Fibroblast of lung (primary cell): ENCODE measurements at places on chromosomes 6 and 20. TPM values are rescaled to one million over a fixed set of nuclear protein-coding genes. Genes with fewer than 3 reads are reported as not detected.

- DNase-seq, result no peak
Observed at GRCh38 chr20:2891343-2891742, 18.1 kb downstream of the PTPRA start.

CLPSL1 gene
- not detected in 2 replicates for polyA plus RNA-seq

DNA sequence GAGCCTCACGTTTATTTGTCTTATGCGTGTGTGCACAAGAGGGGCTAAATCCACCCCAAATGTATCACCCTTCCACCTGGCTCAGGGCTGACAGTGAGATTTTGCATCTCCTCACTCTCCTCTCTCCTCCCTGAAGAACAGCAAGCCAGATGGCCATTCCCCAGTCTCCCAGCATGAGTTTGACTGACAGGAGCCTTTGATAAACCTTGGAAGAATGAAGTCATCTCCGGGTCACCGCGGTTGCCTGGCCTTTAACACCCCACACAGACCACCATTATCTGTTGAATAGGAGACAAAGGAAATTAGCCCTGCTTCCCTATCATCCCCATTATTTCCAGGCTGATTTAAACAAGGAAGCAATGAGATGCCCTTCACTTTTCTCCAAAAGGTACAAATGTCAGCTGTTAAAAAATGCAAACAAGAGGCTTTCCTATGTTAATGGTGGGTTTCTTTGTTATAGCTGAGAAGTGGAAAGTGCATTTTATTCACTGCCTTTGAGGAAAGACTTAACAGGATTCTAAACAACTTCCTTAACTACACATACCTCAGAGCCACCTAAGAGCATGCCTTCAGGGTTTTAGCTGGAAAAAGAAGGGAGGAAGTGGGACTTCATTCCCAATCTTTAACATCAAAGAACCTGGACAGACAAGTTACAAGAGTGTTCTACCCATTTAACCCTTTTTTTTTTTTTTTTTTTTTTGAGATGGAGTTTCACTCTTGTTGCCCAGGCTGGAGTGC is 524.8 kb upstream of the ID4 start:
- no peak for DNase-seq

GRCh38 chr6:40877362-40877761 is 161.7 kb downstream of the UNC5CL start:
- no peak for DNase-seq

- no peak for DNase-seq
Observed at GRCh38 chr20:32775336-32775991, 13.3 kb downstream of the DNMT3B start.

DNA sequence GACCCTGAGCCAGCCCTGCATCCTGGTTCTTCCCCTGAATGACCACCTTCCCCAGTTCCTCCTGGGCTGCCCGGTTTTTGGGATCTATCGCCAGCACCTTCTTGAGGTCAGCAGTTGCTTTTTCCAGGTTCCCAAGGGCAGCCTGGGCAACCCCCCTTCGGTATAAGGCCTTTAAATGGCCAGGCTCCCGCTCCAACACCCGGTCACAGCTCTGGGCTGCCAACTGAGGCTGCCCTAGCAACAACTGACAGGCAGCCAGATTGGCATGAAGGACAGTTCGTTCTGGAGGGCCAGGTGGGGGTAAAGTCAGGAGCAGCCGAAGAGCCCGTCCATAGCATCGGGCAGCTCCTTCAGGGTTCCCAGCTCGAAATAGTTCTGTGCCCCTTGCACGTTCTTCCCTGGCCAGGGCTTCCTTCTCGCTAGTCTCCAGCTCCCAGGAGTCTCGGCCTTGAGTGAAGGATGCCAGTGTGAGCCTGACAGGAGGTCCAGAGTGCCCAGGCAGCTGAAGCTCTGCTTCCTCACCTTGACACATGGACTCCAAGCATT is 778 bp upstream of the ATF6B start:
- DNase-seq, result no peak

GRCh38 chr6:109301418-109301817 is 80.8 kb downstream of the CD164 start:
- no peak for DNase-seq

DNA sequence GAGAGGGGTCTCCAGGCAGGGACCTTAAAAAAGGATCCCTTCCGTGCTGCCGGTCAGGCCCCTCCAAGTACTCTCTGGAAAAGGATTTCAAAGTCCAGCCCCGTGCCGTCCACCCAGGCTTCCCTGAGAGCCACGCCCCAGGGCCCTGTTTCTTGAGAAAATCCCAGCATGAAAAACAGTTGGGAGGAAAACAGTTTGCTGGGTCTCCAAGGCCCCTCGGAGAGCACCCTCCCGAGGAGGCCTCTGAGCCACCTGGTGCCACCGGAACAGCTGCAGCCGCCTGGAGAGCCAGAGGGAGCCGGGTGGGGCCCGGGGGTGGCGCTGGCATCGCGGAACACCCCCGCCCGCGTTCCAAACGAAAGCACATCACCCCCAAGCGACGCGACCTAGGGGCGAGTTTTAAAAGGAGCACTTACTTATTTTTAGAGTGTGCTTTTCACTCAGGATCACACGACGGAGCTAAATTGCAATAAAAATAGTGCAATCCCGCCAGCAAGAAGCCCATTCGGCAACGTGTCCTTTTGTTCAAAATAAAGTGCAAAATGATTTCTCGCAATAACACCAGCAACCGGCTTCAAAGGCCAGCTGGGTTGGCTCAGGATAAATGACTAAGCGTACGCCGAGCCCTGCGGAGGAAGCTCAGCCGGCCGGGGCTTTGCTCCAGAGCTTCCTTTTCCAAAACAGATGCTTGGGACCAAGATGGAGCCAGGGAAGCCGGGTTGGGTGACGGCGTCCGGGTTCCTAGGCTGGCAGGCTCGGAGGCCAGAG is 64.2 kb downstream of the YTHDF1 start:
- DNase-seq, result peak; percentile 46

DNA sequence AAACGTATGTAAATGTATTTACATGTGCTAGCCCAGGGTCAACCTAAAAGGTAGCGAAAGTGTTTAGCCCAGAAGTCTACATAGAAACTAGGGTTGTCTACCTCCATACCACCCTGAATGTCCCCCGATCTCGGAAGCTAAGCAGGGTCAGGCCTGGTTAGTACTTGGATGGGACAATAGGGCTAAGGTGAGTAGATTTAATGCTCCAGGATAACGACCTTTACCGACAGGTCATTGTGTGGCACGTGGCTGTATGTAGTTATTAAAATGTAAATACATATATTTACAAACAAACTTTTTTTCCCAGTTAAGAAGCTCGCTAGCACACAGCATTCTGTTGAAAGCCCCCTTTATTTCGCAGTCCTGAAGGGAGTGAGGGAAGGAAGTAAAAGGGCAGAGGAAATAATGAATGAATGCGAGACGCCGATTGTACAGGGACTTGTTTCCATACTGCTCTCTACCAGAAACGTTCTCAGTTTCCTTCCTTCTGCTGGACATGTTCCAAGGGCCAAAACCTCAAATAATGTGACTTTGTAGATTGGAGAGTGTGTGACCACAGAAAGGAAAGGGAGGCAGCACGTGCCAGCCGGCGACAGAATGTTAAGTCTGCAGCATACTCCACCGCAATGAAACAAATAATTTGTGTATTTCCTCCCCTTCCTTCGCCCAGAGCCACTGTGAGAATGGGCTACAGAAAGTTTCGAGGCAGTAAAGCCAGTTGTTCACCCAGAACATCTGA is 612 bp downstream of the ADAT2 start:
- peak; percentile 38 for DNase-seq

GRCh38 chr6:116191881-116192280 is 62.0 kb downstream of the TSPYL4 start:
- DNase-seq, result no peak

SLC35D3 gene
- not detected in 2 replicates for polyA plus RNA-seq

GRCh38 chr6:15596186-15596896 is 66.5 kb downstream of the DTNBP1 start:
- no peak for DNase-seq

SERINC3 gene
- 194 and 238 TPM in 2 replicates for polyA plus RNA-seq

DPPA5 gene
- not detected in 2 replicates for polyA plus RNA-seq

- DNase-seq, result no peak
Observed at GRCh38 chr20:48526936-48527335, 300.9 kb downstream of the PREX1 start.

- DNase-seq, result no peak
Observed at GRCh38 chr6:9539231-9539755, 875.6 kb downstream of the TFAP2A start.

DNA sequence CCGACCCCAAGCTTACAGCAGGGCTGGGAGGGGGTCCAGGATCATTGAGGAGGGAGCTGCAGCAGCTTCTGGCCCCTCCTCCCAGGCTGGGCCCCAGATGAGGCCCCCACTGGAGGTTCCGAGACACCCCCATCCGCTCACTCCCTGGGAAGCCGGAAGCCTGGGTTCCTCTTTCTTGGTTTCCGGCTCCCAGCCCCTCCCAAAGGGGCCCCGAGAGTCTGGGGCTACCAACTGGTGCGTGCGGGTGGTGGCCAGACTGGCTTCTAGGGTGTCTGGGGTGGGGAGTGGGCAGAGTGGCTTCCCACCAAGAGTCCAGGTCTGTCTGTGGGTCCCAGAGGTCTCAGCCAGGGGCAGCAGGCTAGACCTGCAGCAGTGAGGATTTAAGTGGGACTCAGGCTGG is 2.2 kb downstream of the RGS19 start:
- DNase-seq, result no peak

GRCh38 chr6:84979541-84979940 is 215.1 kb upstream of the TBX18 start:
- DNase-seq, result peak; percentile 40

DNA sequence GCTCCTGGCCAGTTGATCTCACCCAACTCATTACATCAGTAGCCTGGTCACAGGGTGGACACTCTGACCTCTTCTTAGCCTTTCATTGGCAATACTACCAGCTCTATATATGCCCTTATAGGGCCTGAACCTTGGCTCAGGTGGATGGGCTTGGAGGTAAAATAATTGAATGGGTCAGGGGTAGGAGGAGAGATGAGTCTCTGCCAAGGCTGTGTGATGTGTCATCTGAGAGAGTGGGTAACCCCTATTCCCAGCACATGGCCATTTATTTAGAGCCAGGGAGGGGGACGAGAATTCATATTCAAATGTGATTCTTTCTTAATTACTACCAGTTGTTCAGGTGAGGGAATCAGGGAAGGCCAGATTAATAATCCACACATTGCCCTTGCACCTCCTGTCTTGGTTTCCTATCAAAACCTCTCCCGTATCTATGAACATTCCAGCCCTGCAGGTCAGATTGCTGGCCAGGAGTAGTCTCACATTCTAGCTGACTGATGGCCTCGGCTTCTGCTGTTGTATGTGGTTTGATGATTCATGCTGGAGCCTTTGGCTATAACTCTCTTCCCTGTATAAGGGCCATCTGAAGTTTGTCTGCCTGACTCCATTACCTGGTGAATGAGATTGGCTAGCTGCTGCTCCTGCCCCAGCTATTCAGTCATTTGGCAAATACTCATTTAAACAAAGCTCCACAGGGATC is 13.4 kb downstream of the C20orf173 start:
- DNase-seq, result peak; percentile 72

XKR7 gene
- not detected in 2 replicates for polyA plus RNA-seq

- DNase-seq, result peak; percentile 6
Observed at GRCh38 chr6:48229841-48230240, 118.8 kb upstream of the PTCHD4 start.

ZNF341 gene
- 1.1 and 1.6 TPM in 2 replicates for polyA plus RNA-seq

SLPI gene
- polyA plus RNA-seq, result 3.7 TPM in 1 of 2 replicates, not detected in the other

DNA sequence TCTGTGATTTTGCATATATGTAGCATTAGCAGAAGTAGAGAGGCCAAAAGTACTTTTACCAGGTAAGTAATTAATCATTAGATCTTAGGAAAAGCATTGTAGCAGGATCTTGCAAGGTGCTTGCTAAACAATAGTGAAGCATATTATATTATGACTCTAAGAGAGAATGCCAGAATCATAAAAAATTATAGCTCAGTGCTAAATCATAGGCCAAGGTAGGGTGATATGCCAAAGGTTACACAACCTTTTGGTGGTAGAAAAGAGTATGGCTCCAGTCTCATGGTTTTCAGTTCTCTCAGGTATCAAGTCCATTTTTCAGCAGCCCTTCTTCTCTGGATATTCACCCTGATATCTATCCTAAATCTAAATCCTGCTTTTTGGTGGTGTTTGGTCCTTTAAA is 16.9 kb upstream of the TMEM30A start:
- DNase-seq, result no peak

GRCh38 chr6:166619912-166620311 is 7.1 kb downstream of the RPS6KA2 start:
- peak; percentile 99 for DNase-seq

DNA sequence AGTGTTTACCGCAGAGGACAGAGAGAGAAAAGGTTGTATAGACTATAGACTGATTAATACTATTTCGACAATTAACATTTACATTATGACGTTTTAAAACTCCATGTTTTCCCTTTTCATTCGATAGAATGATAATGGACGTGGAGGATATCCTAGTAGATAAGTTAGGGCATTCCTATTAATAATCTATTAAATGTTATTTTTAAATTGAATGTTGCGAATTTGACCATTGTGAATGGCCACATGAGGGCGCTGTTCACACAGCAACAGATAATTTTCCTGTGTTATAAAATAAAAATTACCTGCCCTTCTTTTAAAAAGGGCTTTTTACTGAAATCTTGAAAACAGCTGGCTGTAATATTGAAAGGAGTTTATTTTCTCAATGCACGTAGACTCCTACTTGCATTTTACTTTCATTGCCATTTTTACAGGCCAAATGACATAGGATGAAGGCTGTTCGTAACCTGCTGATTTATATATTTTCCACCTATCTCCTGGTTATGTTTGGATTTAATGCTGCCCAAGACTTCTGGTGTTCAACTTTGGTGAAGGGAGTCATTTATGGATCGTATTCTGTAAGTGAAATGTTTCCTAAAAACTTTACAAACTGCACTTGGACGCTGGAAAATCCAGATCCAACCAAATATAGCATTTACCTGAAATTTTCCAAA is 3.3 kb downstream of the ADGRB3 start:
- DNase-seq, result peak; percentile 27

GRCh38 chr20:9632991-9633390 is 118.6 kb downstream of the LAMP5 start:
- no peak for DNase-seq

DNA sequence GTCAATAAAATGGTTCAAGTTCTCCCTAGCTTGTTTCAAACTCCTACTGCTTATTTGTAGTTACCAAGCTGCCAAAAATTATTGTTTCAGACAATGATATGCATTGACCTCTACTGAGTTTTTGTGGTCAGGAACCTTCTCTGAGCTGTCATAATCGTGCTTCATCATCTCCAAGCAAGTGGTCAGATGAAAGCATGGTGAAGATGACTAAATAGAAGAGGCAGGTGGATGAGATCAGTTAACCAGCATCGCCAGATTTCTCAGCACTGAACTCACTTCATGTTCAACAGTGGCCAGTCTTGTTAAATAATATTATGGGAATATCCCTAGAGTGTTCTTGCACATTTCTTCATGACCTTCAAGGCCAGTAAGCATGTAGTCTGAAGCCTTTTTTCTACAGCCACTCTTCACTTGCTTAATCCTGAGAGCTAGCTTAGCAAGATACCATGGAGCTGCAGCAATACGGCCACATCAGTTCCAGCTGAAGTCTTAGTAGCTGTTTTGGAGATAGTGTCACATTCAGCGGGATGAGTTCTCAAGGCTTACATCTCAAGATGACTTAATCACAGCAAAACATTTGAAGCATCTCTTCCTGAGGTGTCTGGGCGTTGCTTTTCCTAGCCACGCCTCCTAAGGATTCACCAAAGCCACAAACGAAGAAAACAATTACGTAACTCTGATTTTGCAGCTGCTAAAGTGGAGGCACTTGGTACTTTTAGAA is 101.6 kb upstream of the TMEM30A start:
- DNase-seq, result no peak
